ENCODE measurements at places on chromosomes 3 and 15.

- DNase-seq, result no peak
Observed at GRCh38 chr3:5479229-5479799, 291.8 kb downstream of the EDEM1 start.

- no peak for DNase-seq
Observed at GRCh38 chr3:69716119-69716518, 23.1 kb upstream of the MITF start.

DNA sequence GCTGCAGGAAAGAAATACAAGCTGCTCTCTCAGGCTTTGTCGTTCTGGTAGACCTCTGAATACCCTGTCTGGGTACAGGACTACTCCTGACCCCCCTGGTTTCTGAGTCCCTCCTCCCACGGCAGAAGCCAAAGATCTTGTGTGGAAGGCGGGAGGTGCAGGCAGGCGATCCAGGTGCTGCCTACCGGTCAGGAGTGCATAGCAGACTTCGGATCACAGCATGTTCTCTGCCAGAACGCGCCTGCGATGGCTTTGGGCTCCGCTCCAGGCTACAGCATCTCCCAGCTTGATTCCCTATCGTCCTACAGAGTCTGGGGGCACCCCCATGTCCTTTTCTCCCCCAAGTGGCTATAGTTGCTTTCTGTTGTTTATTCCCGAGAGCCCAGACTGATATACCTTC, 2.5 kb upstream of the CFAP100 start:
- no peak for DNase-seq

- no peak for DNase-seq
Observed at GRCh38 chr3:128698211-128699047, 27.6 kb upstream of the RAB7A start.

DNA sequence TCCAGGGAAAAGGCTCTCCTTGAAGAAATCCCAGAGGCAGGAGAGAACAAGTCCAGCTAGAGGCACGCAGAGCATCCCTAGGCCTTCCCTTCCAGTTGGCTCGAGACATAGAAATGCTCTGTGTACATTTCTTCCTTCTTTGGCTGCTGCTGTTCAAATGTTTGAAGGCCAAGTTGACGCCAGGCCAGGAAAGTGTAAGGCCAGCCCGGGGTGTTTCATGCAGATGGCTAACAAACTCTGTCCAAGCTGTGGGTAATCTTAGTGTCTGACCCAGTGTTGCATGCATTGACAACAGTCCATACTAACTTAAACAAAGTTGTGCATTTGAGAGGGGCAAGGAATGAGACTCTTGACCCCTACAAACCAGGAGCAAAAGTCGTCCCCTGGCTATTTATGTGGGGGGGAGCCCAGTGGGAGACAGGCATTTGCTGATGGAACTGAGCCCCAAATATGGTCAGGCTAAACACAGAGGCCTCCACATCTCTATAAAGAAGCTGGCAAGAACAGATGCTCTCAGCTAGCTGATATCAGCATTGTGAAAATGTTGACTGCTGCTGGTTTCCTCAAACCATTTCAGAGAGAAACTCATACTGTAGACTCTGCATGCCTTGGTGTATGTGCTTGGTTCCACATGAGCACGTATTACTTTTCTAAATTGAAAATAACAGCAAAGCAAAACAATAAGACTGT, 139.5 kb downstream of the ADAMTS9 start:
- DNase-seq, result no peak

- DNase-seq, result no peak
Observed at GRCh38 chr3:173529062-173529711, 131.6 kb downstream of the NLGN1 start.

DNA sequence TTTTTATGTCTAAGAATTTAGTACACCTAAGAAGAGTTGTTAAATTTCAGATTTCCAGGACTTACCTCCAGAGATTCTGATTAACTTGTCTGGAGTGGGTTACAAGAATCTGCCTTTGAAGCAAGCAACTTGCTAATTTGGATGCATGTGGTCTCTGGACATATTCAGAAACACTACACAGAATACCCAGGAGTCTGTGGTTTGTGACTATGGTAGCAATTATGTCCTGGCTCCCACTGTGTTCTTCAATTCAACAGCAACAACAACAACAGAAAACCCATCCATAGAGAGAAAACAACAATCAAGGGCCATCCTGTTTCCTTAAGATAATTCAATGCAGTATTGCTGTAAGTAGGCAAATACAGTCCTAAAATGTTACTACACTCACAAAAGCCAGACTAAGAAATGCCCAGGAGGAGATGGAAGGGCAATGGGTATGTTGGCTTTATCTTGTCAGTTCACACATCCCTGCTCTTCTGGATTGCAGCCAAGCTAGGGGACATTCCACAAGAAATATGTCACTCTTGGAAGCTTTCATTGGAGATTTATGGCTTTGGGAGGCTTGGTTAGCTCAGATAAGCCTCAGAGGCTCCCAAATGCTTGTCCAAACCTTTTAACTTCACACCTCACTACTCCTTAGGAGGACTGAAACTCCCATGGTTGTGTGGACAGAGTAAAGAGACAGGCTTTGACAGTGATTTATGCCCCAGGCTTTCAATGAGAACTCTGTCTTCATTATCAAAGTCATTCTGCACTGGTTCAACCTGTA, 99.4 kb upstream of the MRPL3 start:
- no peak for DNase-seq

DNA sequence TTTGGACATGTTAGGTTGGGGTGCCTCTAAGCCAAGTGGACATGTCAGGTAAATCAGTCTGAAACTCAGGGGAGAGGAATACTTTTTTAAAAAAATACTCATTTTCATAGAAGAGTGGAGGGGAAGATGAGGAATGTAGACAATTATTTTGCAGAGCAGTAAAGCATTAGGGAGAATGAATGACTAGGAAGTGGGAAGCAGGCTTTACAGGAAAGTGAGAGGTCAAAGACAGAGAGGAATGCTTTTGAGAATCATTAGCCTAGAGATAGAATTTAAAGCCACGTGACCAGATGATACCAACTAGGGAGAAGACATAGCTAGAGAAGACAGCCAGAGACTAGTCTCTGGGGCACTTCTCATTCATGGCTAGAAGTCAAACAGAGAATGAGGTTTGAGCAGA, 91.0 kb downstream of the RAD18 start:
- DNase-seq, result no peak

GRCh38 chr15:93036951-93037819, 51.8 kb downstream of the RGMA start:
- no peak for DNase-seq

GRCh38 chr3:35745351-35745750, 106.0 kb downstream of the ARPP21 start:
- no peak for DNase-seq

Measured in activated T-helper 1 cell treated with anti-CD3 and anti-CD28 coated beads, Interleukin-2, amount 50 U/mL, for 16 hours (primary cell).